AG08396 (cell line): ENCODE measurements at places on chromosomes 7 and 10.

GRCh38 chr10:106705681-106706100 lies 458.8 kb downstream of the SORCS1 start:
- DNase-seq, result peak; percentile 8

DNA sequence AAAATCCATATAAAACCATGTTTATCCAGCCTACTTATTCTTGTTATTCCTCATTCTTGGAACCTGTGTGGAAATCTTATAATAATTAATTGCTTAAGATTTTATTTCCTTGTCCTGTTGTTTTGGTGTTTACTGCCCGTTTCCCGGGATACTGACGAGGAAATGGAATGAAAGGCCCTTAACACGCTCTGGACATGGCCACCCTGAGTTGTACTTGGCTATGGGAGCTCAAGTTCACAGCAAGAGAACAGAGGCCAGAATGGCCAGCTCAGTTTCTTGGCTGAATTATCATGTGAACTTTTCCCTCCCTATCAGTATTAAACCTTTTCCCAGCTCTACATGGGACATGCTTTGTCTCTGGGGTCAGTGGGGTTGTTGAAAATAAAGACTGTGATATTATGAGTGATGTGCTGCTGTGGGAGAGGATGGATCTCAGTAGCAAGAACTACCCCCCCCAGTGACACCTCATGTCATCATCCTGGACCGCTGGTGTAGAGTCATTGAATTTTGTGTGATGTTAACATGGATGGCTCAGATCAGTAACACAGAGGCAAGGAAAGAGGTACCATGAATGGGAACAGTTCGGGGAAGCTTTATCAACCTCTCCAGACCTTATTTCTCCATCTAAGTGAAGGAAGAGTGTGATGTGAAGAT lies 87.0 kb upstream of the IGFBP3 start:
- no peak for DNase-seq

DNA sequence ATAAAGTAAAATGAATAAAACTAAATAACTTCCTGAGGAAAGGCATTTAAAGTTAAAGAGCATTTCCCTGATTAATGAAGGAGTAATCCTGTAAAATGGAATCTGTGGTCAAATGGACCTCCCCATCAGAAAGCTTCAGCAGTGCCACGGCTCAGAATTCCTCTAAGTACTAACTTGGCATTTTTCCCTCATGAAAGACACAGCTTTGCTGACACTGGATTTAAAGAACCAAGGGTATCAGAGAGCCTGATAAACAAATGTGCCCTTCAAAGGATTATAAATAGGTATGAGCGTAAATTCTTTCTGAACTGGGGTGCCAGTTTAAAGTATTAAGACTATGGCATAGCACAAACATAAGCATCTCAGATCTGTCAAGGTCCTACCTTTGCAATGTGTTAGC lies 24.2 kb upstream of the RNF148 start:
- no peak for DNase-seq

GRCh38 chr7:23062452-23062851 lies 43.1 kb upstream of the KLHL7 start:
- no peak for DNase-seq

- DNase-seq, result no peak
Observed at GRCh38 chr10:60649485-60650377, 128.5 kb upstream of the CDK1 start.

GRCh38 chr10:59358576-59358975 lies 3.8 kb downstream of the FAM13C start:
- DNase-seq, result no peak

GRCh38 chr7:1659696-1660095 lies 10.4 kb upstream of the ELFN1 start:
- no peak for DNase-seq

- no peak for DNase-seq
Observed at GRCh38 chr7:143284591-143285469, at the start of gene TMEM139. TMEM139 (plus strand) TSS chr7:143284958; CDS start chr7:143285958, 1,000 bp downstream.

DNA sequence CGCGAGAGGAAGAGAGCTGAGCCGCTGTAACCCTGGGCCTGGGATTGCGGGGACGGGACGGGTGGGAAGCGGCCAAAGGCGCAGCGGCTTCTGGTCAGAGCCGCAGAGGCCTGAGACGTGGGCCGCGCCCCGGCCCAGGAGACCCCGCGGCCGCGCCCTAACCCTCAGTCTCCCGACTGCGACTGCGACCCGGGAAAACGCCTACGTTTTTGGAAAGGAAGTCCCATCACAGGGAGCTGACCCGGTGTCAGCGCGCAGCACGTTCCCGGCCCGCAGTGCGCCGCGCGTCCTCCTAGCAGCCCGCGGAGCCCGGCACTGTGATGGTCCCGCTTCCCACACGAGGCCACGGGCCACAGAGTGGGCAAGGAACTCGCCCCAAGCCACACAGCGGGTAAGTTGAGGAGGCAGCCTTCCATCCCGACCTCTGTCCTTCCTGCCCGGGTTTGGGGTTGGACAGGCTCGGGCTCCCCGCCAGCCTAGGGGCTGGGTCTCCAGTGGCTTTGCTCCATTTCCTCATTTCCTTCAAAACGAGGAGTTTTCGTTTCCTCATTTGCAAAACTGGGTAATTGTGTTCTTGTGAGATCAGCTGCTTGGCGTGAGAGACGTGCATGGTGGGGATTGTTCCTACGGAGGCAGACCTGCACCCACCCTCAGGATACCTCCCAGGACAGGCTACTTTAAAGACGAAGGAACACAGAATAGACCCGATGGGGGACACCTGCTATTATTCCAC lies 1.2 kb downstream of the GPNMB start:
- peak; percentile 53 for DNase-seq

GRCh38 chr10:79483948-79484347 lies 28.4 kb upstream of the EIF5AL1 start:
- DNase-seq, result no peak

- no peak for DNase-seq
Observed at GRCh38 chr7:13532028-13532753, 457.3 kb downstream of the ETV1 start.

DNA sequence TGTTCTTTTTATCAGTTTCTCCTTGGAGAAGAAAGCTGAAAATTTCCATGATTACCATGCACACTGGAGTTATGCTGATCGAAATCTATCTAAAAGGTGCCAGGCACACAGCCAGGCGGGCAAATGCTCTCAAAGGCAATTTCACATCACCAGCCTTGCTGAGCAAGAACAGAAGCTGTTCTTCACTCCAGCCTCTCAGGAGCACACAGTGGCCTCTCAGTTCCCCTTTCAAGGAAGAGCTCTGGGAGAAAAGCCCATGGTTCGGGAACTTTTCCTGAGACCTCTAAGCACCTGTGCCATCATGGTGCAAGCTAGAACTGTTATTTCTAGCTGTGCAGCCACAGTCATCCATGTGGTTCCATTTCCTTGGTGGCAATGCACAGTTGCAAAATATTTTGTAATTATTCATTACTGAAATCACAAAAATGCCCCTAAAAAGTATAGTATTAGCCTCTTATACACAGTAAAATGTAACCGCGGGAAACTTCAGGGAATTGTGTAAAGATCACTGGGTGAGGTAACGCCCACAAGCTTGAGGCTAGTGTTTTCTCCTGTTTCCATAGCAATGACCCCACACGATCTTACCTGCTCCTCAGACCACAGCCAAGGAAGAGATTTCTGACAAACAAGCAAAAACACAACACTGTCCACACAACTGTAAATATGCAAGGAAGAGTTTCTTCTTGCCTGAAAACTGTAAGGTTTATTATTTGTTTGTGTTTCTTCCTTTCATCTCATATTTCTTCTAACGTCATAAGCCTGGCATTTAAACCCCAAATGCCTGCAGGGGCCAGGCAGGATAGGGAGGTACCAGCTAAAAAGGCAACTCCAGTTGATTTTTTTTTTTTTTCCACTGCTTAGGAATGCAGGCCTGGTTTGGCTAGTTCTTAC lies 121.2 kb downstream of the FAM107B start:
- peak; percentile 58 for DNase-seq
